ENCODE measurements at places on chromosomes 1 and 21.

GRCh38 chr21:39316729-39317128 lies 3.3 kb upstream of the BRWD1 start:
- DNase-seq = no peak

DNA sequence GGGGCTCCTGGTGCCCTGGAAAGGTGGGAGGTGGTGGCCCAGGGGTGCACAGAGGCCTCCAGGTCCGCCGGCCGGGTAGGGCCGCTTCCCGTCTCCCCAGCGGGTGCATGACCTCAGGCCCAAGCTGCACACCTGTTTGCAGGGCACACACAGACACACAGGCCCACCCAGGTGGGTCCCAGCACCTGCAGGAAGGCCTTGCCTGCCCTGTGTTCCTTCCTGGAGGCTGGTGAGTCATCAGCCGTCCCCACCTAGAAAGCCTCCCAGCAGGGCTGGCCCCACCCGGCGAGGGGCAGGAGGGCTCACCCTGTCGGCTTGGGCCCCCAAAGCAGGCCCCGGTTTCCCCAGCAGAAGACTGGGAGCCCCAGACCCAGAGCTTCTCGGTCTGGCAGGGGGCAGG lies 23.6 kb upstream of the TTLL10 start:
- no peak for DNase-seq

DNA sequence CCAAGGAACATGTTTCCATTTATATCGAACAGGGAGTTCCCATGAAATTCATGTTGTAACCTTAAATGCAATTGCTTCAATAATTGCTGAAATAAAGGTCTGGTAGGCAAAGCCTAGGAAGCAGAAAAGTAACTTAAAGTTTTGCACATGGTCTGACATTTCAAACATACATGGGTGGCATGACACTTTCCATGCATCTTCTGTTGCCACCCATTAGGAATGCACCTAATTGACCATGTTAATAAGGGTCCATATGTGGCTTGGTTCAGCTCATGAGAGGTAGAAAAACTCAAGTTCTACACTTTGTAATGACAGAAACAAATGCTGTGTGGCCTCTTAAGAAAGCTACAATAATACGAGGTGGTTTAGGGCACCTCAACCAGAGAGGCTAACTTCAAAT lies 72.0 kb upstream of the GORAB start:
- DNase-seq = no peak

- DNase-seq = no peak
Measured at GRCh38 chr1:99647490-99647889, 1.6 kb downstream of the PALMD start.

DNA sequence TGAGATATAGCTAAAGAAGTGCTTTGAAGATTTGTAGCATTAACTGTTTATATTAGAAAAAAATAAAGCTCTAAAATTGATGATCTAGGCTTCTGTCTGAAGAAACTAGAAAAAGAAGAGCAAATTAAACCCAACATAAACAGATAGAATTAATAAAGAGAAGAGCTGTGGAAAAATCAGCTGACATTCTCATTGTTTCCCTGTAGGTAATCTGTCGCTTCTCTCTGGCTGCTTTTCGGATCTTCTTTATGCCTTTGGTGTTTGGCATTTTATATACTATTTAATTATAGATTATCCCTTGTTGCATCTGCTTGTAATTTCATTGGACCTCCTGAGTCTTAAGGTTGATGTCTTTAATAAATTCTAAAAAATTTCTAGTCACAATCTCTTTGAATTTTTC lies 59.8 kb downstream of the MPZL1 start:
- no peak for DNase-seq
